H1 (cell line): ENCODE measurements at places on chromosomes 12 and 14.
A peak's percentile ranks its signal among the peaks of the same experiment; 100 is the strongest.

DNA sequence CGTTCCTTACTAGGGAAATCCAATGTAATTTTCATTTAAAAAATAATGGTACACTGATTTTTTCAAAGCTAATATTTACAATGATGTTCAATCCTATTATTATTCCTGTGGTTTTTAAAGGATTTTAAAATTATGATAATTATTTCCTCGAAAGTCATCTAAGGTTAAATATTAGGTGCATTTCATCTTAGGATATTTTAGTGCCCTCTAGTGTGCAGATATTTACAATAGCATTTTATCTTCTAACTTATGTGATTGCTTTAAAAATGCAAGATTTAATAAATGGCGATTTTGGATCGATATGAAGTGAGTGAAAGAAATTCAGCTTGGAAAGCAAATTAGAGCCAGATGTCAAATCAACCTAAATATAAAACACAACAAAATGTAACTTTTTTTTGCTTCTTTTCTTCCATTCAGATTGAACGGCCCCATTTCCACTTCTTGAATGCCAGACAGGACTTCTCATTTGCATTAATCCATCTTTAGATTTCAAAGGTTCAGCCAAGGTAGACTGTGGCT is 293.5 kb downstream of the SLC6A15 start:
- DNase-seq, result no peak
- no peaks in the 10 kb centered on the region for H3K36me3 ChIP-seq
- H3K27ac ChIP-seq, result no peak overlapping the region
- no peak overlapping the region for H3K4me3 ChIP-seq
- no peaks in the 10 kb centered on the region for H3K4me1 ChIP-seq

DNA sequence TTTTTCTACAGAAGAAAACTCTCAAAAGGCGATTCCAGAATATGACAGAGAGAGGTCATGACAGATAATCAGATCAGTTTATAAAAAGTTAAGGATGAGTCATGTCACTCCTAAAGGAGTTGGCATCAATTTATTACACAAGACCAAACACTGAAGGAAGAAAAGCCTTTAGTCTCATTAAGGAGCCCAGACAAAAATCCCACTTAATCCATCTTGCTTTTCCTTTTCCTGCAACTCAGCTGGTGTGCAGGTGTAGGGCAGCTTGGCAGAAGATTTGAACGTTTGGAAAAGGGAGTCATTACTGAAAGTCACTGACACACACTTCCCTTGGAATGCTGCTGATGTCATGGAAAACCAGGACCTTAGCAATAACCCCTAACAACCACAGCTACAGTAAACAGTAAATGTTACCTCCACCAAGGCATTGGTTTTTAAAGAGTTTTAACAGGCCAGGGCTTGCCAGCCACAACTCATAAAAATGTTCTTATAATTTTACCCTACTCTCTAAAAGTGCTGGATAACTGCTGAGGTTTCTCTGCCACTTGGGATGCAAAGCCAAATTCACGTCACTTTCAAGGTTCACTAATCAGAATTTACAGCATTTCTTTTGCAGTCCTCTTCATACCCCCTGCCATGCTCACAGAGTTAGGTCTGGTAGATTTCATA is 320.6 kb downstream of the RAD51B start:
- H3K27me3 ChIP-seq, result no peaks in the 10 kb centered on the region
- no peak overlapping the region for H3K4me3 ChIP-seq
- no peak overlapping the region for H3K27ac ChIP-seq
- H3K4me1 ChIP-seq, result no peaks in the 10 kb centered on the region; the same call in 1 of the 2 replicates

- no peak overlapping the region for H3K4me3 ChIP-seq
- no peak for DNase-seq
- H3K36me3 ChIP-seq, result no peaks in the 10 kb centered on the region
- H3K27ac ChIP-seq, result no peak overlapping the region
Observed at GRCh38 chr12:1851151-1851701, 30.9 kb downstream of the LRTM2 start.

DNA sequence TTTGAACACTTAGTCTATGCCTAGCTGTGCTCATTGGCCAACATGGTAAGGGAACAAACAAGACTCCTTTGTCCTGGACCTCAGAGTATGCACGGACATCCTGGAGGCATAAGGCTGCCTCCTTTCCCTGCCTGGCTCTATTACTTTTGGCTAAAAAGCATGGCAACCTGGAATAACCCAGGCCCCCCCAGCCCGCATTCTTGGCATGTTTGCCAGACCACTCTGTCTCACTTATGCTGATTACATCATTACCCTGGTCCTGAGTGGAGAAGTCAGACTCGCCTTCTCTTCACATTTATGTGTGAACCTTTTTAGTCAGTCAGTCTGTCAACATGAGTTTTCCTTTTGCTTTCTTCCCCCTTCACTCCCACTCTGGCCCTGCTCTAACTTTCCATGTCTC is 58.0 kb upstream of the ELK3 start:
- H3K36me3 ChIP-seq, result no peaks in the 10 kb centered on the region
- DNase-seq, result no peak
- no peak overlapping the region for H3K4me3 ChIP-seq
- H3K27ac ChIP-seq, result no peak overlapping the region
- no peaks in the 10 kb centered on the region for H3K27me3 ChIP-seq

GRCh38 chr14:105478398-105479251 is 4.0 kb downstream of the CRIP2 start:
- no peak overlapping the region for H3K4me3 ChIP-seq
- H3K4me1 ChIP-seq, result peaks cover 36% of the 10 kb centered on the region
- no peak overlapping the region for H3K27ac ChIP-seq
- no peaks in the 10 kb centered on the region for H3K36me3 ChIP-seq

DNA sequence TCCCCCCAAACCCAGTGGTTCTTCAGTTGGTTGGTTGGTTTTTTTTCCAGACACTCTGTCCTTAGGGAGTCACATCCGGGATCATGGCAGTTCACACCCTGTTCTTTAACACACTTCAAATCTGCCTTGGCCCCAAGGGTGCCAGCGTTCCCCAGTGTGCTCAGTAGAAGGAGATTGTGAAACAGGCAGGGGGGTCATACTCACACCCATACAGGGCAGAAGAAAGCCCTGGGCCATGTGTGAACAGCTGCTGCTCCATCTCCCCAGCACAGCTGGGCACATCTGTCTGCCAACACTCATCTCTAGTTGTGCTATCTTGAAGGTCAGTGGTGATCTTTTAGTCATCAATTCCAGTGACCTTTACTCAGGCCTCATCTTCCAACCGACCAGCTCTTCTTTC is 64.4 kb upstream of the FUT8 start:
- no peaks in the 10 kb centered on the region for H3K27me3 ChIP-seq
- H3K27ac ChIP-seq, result no peak overlapping the region
- no peak overlapping the region for H3K4me3 ChIP-seq
- H3K36me3 ChIP-seq, result no peaks in the 10 kb centered on the region

GRCh38 chr12:10849425-10849878 is at the start of gene PRR4:
PRR4 (minus strand) TSS chr12:10849475; CDS start chr12:10849437, 38 bp downstream.
- H3K36me3 ChIP-seq, result no peaks in the 10 kb centered on the region
- no peaks in the 10 kb centered on the region for H3K27me3 ChIP-seq
- H3K27ac ChIP-seq, result no peak within 1 kb of the TSS
- no peak for DNase-seq

DNA sequence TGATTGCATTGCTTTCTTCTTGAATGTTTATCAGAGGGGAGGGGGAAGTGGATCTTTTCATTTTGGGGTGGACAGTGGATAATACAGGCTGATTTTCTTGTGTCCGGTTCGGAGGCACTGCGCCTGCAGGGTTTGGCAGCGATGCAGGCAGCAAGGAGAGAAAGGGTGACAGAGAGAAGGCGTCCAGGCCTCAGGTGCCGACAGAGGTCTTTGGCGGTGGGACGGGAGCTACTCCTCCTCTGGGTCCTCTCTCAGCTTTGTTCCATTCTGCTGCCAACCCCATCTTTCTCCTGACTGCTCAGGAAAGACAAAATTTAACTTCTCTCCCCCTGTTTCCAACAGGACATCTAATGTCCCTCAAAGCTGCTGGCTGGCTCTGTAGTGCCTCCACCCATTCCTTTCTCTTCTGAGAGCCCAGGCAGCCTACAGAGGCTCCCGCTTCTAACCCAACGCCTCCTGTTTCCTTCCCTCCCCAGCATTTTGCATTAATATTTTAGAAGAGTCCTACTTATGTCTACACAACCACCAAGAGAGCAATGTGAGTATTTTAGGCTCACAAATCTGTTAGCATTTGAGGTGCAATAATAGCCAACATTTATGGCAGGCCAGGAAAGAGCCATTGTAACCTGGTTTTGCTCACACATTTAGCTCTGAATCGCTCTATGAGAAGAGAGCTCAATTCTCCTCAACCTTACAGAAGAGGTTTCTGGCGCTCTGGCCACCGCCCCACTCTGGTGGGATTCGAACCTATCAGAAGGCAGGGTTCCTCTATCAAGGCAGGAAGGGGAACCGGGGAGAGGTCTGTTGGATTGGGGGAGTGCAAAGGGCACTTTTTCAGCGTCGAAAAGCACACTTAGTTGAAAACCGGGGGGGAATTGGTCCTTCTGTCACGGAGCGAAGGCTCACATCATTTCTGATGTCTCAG is 7.1 kb upstream of the TBX5 start:
- peaks cover 15% of the 10 kb centered on the region for H3K4me1 ChIP-seq
- no peaks in the 10 kb centered on the region; the same call in 1 of the 2 replicates for H3K36me3 ChIP-seq

DNA sequence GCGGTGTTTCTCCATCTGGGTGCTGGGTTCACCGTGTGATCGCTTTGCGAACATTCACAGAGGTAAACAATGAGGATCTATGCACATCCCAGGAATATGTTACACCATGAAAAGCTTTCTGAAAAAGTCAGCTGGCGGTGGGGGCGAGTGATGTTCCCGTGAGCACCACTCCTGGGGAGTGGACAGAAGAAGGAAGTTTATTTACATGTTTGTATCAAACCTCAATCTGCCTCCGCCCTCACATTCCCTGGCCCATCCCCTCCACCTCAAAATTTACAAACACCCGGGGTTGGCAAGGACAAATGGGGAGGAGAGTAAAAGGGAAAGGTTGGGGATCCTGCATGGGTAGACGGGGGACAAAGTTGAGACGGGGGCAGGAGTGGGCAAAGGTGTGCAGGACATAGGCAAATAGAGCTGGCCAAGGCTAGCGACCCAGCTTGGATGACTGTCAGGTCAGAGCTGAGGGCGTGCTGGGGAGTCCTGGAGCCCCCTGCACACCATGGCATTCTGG is 6.9 kb downstream of the TNFRSF1A start:
- DNase-seq, result no peak
- no peak overlapping the region for H3K4me3 ChIP-seq
- H3K4me1 ChIP-seq, result peaks cover 25% of the 10 kb centered on the region
- peaks cover 12% of the 10 kb centered on the region; the same call in 1 of the 2 replicates for H3K36me3 ChIP-seq

DNA sequence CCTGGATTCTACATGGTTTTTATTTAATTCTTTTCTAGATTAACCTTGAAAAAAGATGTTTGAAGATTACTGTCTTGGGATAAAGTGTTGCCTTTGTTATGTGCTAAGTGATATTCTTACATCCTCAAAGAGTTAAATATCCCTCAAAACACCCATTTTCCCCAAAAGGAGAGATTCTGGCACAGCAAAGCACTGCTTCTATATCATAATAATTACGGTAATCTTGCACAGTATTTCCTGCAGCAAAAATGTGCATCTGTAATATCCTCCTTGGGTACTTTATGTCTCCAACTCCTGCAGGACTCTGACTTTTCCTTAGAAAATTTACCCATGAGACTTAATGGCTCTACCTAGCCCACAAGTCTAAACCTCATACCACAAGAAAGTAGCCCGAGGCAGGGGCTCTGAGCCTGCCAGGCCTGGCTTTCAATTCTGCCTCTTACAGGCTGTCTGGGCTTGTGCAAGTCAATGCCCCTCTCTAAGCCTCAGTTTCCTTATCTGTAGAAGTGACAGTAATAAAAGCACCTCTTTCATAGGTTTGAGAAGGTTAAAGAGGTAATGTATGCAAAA is 45.8 kb downstream of the SVOP start:
- no peak for DNase-seq
- no peaks in the 10 kb centered on the region for H3K36me3 ChIP-seq
- no peaks in the 10 kb centered on the region for H3K4me1 ChIP-seq
- no peak overlapping the region for H3K4me3 ChIP-seq

- no peaks in the 10 kb centered on the region for H3K4me1 ChIP-seq
- no peak overlapping the region for H3K4me3 ChIP-seq
- DNase-seq, result no peak
- no peak overlapping the region for H3K27ac ChIP-seq
- H3K27me3 ChIP-seq, result no peaks in the 10 kb centered on the region
- no peaks in the 10 kb centered on the region for H3K36me3 ChIP-seq
Observed at GRCh38 chr14:22178333-22178839, 410.6 kb downstream of the DAD1 start.

- no peaks in the 10 kb centered on the region for H3K4me1 ChIP-seq
- H3K4me3 ChIP-seq, result no peak overlapping the region
- no peak overlapping the region for H3K27ac ChIP-seq
Observed at GRCh38 chr12:57262126-57262822, 11.3 kb upstream of the STAC3 start.

DNA sequence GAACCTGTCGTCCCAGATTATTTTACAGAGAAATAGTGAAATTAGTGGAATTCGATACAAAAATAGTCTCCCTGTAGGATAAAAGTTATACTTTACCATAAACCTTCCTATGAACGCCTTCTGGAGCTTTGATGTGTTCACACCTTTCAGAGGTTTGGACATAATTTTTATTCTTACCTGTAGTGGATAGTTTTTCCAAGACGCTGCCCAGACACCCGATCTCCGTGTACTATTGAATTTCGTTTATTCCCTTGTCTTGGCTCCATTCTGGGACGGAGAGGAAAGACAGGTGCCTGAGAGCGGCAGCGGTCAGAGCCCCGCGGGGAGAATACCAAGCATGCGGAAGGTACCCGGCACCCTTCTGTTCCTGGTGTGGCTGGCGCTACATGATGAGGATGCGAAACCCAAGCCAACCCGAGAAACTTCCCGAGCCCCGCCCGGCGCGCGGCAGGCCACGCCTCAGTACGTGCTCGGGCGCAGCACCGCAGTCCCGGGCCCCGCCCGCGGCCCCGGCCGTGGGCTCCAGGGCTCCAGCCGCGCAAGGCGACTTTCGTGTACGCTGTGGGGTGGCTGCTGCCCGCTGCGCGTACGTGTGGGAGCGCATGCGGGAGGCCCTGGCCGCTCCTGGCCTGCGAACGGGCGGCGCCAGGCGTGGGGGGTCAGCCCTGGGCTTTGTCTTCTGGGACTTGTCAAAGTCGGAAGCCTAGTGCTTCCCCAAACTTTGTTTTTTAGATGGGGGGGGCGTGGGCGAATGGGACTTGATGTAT is 11.3 kb upstream of the SNAPC1 start:
- H3K4me3 ChIP-seq, result peak overlapping the region; percentile 44
- no peaks in the 10 kb centered on the region for H3K27me3 ChIP-seq
- H3K27ac ChIP-seq, result peak overlapping the region; percentile 32; the same call in 1 of the 2 replicates
- peaks cover 3% of the 10 kb centered on the region for H3K4me1 ChIP-seq

GRCh38 chr14:76306131-76306530 is 69.8 kb upstream of the ESRRB start:
- H3K4me3 ChIP-seq, result no peak overlapping the region
- no peaks in the 10 kb centered on the region for H3K36me3 ChIP-seq
- H3K27me3 ChIP-seq, result peaks cover 15% of the 10 kb centered on the region

GRCh38 chr14:86712176-86712575 is 1182.2 kb downstream of the FLRT2 start:
- H3K4me1 ChIP-seq, result no peaks in the 10 kb centered on the region
- no peaks in the 10 kb centered on the region for H3K27me3 ChIP-seq
- H3K36me3 ChIP-seq, result no peaks in the 10 kb centered on the region
- H3K4me3 ChIP-seq, result no peak overlapping the region

GRCh38 chr14:74271365-74271764 is 31.4 kb downstream of the ABCD4 start:
- H3K4me3 ChIP-seq, result no peak overlapping the region
- no peaks in the 10 kb centered on the region for H3K4me1 ChIP-seq
- DNase-seq, result no peak
- no peaks in the 10 kb centered on the region for H3K36me3 ChIP-seq

GRCh38 chr12:124276337-124276736 is 18.6 kb upstream of the RFLNA start:
- DNase-seq, result no peak
- H3K27me3 ChIP-seq, result no peaks in the 10 kb centered on the region
- H3K27ac ChIP-seq, result no peak overlapping the region
- no peak overlapping the region for H3K4me3 ChIP-seq
- H3K4me1 ChIP-seq, result peaks cover 19% of the 10 kb centered on the region
- no peaks in the 10 kb centered on the region for H3K36me3 ChIP-seq
